ENCODE measurements at places on chromosomes 4 and X. TPM values are rescaled to one million over a fixed set of nuclear protein-coding genes. Genes with fewer than 3 reads are reported as not detected.

Gene SNX12
- total RNA-seq: 41.2 TPM

Gene NUDT10
- total RNA-seq: not detected

DNA sequence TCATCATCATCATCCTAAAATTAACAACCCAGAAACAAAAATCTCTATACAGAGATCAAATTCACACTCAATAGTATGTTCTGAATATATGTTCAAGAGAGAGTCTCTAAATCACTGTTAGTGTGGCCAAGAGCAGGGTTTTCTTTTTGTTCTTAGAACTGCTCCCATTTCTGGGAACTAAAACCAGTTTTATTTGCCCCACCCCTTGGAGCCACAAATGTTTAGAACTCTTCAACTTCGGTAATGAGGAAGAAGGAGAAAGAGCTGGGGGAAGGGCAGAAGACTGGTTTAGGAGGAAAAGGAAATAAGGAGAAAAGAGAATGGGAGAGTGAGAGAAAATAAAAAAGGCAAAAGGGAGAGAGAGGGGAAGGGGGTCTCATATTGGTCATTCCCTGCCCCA lies 32.3 kb downstream of the CYBB start:
- DNase-seq: no peak

- DNase-seq: no peak
These were observed 7.4 kb downstream of the SNCA start for GRCh38 chr4:89829470-89830138.

DNA sequence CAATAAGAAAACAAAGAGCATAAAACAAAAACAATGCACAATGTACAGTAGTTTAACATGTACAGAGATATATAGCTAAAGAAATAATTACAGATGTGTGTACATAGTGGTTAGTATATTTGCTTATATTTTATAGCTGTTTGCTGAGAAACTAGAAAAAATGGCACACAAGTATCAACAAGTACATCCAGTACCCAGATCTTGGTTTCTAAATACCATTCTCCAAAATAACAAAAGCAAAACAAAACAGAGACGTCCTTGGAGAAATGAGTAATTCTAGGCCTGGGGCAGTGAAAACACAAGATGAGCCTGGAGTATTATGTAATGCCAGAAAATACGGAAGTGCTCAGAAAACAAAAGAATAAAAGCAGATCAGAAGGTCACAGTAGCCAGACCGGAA lies 189.6 kb downstream of the TMEM47 start:
- no peak for DNase-seq

GRCh38 chr4:146029939-146030710 lies 91.5 kb upstream of the ZNF827 start:
- no peak for DNase-seq

Gene FAAH2
- 0.32 TPM for total RNA-seq

Gene RGN
- total RNA-seq: 6.1 TPM

GRCh38 chrX:65587616-65588526 lies 53.3 kb upstream of the LAS1L start:
- peak; percentile 82 for DNase-seq

DNA sequence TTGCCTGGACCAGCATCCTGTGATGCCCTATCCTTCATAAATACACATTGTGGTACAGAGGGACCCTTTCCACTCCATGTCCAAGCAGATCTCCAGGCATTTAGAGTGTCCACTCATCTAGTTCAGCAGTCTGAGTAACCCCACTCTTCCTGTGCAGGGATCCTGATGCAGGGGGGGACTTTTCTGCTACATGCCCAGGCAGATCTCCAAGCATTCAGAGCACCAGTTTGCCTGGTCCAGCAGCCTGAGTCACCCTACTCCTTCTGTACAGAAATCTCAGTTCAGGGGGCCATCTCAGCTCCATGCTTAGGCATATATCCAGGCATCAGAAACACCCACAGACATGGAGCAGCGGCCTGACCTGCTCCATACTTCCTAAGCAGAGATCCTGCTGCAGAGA lies 1089.8 kb downstream of the FAT4 start:
- no peak for DNase-seq

- DNase-seq: no peak
These were observed 196.9 kb upstream of the ANK2 start for GRCh38 chr4:112852601-112853000.

Gene ELOVL6
- 0.65 TPM for total RNA-seq

Gene MAP7D2
- 0.48 TPM for total RNA-seq

DNA sequence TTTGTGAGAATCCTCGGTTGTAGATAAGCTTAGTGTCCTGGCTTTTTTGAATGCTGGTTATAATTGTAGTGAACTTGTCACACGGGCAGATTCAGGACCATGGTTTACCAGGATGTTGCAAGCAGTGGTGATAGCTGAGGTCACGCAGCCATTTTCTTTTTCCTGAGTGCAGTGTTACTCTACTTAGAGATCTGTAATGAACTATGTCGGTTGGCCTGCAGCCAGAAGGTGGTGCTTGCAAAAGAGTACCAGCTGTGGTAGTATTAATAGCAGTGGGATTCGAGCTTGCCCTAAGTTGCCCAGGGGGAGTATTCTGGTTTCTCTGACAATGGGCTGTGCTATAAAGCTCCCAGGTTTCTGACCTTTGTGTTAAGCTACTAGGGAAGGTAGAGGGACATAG lies 368.9 kb downstream of the SLITRK2 start:
- DNase-seq: no peak

DNA sequence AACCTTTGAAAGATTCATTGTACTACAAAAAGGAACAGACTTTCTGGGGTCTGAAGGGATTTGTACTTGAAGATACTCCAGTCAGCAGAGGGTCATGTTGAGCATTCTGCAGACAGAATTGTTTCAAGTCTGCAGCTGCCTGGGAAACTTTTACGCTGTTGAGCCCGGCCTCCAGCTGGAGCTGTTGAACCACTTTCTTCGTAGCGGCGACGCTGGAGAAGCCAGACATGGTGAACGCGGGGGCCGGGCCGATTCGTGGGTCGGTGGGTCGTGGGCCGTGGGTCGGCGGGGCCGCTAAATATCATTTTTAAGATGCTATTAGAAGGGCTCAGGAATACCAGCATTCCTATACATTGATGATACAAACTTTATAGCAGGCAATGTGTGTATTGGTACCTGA lies 12.0 kb upstream of the RTL9 start:
- no peak for DNase-seq

Gene PPARGC1A
- total RNA-seq: 37.2 TPM

DNA sequence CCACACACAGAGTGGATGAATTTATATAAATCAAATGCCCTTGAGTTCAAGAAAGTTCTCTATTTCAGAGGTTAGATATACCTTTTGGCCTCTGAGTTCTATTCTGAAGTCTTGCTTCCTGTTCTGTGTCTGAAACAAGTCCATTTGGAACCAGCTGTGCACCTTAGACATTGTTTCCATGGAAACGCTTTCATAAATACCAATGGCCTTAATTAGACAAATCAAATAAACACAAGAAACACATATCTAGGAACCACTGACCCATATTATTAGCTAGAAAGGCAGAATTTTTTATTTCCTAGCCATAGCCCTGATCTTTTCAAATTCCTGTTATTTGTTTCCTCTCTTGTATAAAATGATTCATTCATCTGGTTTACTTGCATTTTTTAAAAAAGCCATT lies 8.4 kb upstream of the C4orf54 start:
- DNase-seq: no peak

Measured in psoas muscle (tissue), 8 donors.